ENCODE measurements at places on chromosomes 4 and X.

DNA sequence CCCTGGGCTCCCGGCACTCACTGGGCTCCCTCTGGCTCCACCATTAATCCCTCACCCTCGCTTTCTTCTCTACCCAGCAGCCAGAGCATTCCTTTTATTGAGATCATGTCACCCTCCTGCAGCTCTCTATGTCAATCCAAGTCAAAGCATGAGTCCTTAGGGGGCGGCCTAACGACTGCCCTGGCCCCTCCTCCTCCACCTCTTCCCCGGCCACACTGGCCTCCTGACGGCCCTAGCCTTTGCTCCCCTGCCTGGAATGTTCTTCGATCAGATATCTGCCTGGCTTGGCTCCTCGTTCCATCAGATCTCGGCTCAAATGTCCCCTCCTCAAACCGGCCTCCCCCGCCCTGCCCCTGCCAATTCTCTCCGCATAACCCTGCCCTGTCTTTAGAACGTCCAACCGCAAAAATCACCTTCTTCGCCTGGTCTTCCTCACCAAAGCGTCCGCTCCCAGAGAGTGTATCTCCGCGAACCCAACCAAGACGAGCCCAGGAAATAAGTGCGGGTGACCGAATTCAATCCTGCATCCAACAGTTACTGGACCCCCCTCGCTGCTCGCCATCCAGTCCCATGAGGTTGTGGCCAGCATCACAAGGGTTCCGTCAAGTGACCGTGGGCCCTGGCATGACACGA lies 722 bp upstream of the PNCK start:
- DNase-seq = no peak

DNA sequence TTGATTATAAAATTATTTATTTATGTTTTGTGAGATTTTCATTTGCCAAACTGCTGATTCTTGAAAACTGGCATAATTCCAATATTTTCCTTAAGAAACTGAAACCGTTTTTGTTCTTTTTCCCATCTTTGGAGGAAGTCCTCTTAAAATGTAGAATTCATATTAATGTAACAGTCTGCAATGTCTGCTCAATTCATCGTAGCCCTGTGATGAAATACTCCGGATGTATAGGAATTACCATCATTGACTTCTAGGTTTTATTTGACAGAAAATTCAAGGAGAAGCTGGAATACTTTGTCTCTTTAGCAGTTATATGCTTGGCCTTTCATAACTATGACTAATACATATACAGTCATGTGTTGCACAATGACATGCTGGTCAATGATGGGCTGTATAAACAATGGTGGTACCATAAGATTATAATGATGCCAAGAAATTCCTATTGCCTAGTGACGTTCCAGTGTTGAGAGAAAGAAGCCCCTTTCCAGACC lies 185.0 kb upstream of the GPRIN3 start:
- DNase-seq = no peak

DNA sequence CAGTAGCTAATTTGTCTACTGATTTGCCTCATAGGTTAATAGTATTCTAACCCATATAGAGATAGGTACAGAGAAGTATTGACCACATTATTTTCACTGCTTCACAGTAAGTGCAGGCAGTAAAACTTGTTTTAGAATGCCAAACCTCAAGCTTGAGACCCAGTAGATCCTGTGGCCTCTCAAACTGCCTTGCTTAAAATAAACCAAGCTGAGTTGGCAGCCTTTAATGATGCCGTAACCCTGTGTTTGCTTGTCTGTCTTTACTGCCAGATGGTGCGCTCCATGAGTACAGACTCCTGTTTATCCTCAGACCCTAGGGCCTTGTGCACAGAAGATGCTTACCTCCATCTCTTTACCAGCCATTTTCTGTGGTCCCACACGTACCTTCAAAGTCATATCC lies 50.8 kb downstream of the ANXA3 start:
- DNase-seq = peak; percentile 54

DNA sequence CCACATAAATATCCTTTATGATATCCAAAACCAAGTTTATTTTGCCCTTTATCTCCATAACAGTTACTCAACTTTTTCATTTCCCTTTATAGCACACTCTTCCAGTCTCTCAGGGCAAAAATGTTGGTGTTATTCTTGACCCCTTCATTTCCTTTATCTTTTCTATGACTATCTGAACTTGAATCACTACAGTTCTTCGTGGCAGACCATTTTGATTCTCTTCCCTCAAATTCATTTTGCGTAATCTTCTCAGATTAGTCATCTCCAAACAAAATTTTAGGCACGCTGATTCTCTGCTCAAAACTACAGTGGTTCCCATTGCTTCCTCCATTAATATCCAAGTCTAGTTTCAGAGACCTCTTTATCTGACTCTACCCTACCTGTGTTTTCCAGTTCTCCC lies 26.1 kb downstream of the RUFY3 start:
- DNase-seq = no peak

DNA sequence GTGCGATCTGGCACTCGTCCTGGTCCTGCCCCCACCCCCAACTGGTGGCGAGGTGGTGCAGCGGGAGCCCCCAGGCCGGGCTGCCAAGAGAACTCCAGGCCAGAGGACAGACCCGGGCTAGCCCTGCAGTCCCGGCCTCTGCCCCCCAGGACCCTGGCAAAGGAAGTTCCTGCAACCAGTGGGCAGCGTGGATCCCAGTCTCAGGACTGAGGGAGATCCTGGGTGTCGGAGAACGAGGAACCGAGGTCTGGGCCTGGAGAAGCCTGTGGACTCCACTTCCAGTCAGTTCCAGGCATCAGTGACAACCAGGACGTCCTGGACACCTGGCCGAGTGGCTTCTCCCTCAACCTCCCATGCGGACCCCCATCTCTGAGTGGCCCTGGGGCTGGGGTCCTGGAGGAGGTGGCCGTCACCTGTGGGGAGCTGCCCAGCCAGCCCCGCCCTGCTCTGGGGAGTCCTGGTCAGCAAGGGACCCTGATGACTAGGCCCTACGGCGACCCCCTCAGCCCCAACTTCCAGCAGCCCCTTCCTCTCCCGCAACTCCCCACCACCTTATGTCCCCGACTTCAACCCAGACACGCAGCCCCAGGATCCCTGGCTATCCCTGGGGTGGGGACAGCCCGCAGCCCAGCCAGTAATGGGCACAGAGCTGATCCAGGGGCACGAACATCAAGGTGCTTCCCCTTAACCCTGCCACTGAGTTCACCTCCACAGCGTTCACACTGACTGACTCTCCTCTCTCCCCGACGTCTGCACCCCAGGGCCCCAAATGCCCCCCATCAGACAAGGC lies 53.7 kb upstream of the NKX1-1 start:
- DNase-seq = no peak

- DNase-seq = no peak
Measured at GRCh38 chr4:183163135-183163534, 64.1 kb downstream of the WWC2 start.

DNA sequence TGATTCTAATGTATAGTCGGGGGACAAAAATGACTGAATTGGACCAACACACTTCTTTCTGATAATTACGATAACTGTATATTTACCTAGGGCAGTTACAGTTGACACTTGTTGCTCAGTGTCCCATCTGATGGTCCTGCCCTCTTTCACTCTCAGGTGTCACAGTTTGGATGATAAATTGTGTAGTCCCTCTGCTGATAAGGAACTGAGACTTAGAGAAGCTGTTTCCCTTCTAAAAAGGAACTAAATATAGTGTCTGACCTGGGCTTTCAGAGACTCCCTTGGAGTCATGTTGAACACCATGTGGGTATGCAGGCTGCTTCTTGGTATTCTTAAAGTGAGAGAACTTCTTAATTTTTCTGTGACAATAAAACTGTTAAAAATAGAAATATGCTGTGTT lies 23.7 kb upstream of the PNPLA4 start:
- DNase-seq = no peak

All from cerebellum (tissue), 4 donors.